ENCODE measurements at places on chromosomes 3 and 15.
A peak's percentile ranks its signal among the peaks of the same experiment; 100 is the strongest.

- DNase-seq: no peak
Measured at GRCh38 chr3:10627884-10628572, 122.6 kb upstream of the ATP2B2 start.

- no peak for DNase-seq
Measured at GRCh38 chr3:13024765-13025065, 48.5 kb downstream of the IQSEC1 start.

DNA sequence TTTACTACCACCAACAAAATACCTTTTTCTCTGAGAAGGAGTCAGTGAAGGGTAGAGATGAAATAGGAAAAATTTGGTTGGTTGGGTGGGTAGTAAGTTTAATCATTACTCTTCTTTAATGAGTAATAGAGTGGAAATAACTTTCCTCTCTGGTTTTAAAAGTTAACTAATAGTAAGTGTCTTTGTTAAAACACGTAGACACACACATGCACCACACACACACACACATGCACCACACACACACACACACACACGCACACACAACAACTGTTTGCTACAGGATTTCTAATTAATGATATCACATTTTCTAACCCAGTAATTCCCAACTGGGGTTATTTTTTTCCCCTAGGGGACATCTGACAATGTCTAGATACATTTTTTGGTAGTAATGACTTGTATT is 84.1 kb downstream of the CHL1 start:
- no peak for DNase-seq

- no peak for DNase-seq
Measured at GRCh38 chr15:75030023-75030413, 6.6 kb downstream of the PPCDC start.

- DNase-seq: no peak
Measured at GRCh38 chr15:81170511-81170910, 26.2 kb upstream of the IL16 start.

DNA sequence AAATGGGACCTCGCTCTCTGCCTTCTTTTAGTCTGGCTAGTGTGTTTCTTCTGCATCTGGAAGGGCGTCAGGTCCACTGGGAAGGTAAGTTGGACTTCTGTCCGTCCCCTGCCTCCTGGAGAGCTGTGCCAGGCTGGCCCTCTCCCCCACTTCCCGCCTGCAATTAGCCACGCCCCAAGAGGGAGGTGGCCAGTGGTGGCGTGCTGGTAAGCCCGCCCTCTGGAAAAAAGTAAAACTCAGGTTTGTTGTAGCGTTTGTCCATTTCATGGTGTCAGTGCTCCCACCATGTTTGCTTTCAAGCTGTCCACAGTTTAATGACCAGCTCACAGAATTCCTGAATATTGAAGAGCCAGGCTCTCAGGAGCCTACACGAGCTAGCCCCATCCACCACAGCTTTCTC is 55.6 kb downstream of the SLC6A6 start:
- DNase-seq: no peak

DNA sequence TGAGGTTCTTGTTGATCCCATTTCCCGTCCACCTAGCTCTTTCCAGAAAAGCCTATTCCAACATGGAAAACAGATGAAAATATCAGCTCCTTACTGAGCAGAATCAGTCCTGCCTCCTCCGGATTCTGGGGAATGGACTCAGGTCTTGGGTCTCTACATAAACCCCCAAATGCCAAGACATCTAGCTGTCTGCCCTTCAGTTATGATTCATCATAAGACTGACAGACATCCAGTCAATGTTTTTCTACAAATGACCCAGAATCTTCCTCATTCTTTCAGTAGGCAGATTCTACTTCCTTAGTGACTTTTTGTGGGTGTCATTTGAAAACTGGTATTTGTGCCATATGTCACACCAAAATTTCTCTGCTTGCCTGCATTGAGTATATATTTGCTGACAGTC is 103.0 kb upstream of the TGFBR2 start:
- no peak for DNase-seq

DNA sequence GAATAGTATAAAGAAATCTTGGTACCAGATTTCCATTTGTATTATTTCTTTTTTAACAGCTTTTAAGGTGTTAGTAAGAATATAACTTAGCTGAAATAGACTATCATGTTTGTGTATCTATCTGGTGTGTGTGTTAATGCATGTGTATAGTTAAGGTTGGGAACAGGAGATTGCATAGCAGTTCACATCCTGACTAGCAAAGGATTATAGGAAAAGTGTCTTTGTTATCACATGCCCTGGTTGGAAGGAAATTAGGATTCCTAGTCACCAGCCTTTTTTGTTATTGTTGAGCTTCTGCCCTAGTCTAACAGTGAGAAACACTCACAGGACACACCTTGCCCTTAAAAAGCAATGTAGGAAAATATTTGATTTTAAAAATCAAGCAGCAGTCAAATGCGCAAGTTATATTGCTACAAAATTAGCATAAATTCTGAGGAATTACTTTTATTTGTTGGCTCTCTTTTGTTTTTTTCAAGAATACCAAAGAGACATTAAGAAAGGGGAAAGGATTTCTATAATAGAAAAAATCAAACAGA is 58.2 kb downstream of the SETD5 start:
- no peak for DNase-seq

- no peak for DNase-seq
Measured at GRCh38 chr3:194830401-194830800, 144.7 kb downstream of the FAM43A start.

DNA sequence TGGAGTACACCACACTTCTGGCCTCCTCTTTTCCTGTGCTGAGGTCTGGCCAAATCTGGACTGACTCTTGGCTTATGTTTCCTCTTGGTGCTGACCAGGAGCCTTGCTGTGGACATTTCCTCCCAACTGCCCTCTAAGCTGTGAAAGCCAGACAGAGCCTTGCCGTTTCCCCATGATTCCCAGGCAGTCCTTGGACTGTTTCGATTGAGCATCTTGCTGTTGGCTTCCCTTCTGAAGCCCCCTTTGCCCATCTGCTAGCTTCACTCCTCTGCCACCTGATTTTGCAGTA is 110.5 kb downstream of the EPHB1 start:
- DNase-seq: no peak

- peak; percentile 75 for DNase-seq
Measured at GRCh38 chr15:47717036-47717612, at the start of gene SEMA6D. Gene SEMA6D (plus strand): TSS chr15:47717505. CDS start chr15:47759799, 42,294 bp downstream.

GRCh38 chr3:171057072-171057471 is 30.6 kb upstream of the SLC2A2 start:
- DNase-seq: no peak

DNA sequence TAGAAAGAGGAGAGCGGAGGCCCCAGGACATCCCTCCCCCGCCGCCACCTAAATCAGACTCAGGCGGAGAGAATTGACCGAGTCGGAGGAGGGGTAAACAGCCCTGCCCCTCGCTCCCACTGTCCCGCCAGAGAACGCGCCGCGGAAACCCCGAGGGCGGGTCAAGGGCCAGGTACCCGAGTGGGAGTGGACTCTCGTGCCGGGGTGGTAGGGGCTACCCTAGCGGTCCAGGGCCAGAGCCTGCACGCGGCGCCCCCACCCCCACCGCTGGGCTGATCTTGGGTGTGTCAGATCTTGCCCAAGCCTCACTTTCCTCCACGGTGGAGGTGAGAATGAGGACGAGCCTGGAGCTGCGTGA is 19.0 kb downstream of the SPATA12 start:
- DNase-seq: no peak

DNA sequence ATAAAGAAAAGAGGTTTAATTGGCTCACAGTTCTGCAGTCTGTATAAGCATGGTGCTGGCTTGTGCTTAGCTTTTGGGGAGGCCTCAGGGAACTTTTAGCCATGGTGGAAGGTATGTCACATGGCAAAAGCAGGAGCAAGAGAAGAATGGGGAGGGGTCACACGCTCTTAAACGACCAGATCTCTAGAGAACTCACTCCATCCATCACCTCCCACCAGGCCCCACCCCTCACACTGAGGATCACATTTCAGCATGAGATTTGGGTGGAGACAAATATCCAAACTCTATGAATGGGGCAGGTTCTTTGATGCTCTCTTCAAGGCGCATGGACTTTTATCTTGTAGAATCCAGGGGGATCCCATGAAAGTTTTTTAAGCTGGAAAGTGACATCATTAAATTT is 75.7 kb downstream of the ITPR1 start:
- no peak for DNase-seq

DNA sequence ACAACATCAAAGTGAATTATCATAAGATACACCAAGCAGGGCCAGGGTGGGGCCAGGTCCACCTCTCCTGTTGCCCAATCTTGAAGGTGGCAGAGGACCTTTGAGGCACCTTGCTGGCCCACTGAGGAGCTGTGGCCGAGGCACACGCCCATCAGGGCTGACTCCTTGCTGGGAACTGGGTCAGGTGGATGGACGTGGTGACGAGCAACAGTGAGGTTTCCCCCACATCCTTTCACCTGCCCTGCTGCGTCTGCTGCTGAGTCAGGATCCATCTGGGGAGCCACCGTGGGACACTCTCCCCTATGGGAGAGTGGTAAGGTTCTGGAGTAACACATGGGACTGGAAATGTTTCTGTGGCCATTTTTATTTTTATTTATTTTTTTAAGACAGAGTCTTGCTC is 17.3 kb upstream of the FURIN start:
- no peak for DNase-seq

DNA sequence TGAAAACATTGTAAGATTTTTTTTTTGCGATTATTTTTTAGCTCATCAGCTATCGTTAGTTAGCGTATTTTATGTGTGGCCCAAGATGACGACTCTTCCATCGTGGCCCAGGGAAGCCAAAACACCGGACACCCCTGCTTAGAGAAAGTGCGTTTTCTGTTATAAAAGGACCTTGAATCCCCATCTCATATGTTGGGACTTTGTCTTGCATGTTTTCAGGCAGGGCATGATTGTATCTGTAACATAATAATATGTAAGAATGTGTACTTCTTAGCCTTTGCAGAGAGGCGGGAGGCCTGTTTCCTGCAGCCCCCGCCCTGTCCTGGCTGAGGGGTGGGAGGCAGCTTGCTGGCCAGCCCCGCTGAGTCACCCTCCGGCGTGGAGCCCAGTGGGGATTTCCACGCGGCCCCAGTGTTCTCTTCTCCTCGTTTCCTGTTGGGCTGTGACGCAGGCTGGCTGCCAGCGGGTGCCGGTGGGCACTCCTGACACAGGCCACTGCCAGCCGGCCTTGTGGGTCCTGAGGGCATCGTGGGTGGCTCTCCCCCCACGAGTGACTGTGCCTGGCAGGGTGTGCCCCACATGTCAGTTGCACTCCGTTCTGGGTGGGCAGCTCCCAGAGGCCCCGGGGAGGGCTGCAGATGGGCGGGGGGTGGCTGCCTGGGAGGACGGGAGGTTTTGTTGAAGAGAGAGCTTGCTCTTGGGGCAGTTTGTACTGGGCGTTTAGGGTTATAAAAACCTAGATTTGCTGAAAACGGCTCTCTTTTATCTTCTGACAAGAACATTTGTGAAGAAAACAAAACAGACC is 55.6 kb downstream of the SMAD3 start:
- peak; percentile 91 for DNase-seq

DNA sequence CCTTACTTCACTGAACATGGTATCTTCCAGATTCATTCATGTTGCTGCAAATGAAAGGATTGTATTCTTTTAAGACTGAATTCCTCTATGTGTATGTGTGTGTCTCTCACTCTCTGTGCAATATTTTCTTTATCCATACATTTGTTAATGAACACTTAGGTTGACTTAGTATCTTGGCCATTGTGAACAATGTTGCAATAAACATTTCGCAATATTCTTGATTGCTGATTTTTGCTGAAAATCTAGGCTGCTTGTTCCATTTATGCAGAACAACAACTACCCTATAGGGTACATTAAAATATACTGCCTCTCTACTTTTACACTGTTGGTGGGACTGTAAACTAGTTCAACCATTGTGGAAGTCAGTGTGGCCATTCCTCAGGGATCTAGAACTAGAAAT is 732.4 kb downstream of the CADM2 start:
- DNase-seq: no peak

GRCh38 chr3:66110840-66111239 is 72.1 kb upstream of the MAGI1 start:
- DNase-seq: no peak

DNA sequence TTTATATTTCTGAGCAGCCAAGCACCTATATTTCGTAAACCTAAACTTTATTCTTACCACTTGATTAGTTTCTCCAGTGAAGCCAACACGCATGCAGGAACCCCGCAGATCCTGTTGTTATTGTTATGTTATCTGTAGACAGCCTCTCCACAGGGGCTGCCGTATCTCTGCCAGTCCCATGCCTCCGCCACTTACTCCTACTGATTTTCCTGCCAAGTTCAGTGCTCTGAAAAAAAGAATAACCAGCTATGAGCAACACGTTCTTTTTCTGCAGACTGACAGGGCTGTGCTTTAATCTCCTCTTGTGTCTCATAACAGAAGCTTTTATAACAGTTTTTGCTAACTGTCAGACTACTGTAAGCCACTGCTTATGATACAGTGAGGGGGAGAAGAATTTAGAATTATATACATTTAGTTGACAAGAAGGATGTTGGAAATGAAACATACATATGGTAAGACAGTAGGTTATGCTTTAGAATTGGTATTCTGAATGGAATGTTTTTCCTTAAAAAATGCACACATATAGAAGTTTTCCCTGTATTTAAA is 347.4 kb downstream of the SI start:
- no peak for DNase-seq

DNA sequence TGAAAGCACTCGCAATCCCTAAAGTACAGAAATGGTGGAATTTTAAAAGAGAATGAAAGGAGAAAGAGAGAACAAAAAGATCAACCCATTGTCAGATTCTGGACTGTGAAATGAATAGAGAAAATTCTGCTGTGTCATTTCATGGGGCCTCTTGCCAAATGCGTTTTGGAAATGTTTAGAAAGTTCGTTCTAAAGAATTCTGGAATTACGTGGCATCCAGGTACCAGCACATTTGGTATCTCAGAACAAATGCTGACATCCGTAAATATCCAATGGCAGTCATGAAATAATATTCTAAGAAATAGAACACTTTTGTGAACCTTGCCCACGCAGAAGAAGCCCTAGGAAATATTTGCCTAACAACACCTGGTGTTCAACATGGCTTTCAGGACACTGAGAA is 219.2 kb downstream of the P3H2 start:
- DNase-seq: no peak

DNA sequence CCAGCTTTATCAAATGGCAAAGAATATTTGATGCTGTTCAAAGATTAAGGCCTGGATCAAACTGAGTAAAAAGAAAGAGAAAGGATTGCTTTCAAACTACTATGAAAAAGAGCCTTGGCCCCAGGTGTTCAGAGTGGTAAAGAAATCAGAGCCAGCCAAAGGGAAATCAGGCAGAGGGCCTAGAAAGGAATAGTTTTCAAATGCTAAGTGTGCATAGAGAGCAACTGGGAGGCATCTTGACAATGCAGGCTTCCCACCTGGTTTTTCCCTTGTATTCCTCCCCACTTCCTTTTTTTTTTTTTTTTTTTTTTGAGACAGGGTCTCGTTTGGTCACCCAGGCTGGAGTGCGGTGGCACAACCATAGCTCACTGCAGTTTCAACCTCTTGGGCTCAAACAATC is 340.2 kb upstream of the ADAMTS9 start:
- DNase-seq: no peak

GRCh38 chr3:182795389-182795782 is 2.1 kb downstream of the ATP11B start:
- DNase-seq: no peak

DNA sequence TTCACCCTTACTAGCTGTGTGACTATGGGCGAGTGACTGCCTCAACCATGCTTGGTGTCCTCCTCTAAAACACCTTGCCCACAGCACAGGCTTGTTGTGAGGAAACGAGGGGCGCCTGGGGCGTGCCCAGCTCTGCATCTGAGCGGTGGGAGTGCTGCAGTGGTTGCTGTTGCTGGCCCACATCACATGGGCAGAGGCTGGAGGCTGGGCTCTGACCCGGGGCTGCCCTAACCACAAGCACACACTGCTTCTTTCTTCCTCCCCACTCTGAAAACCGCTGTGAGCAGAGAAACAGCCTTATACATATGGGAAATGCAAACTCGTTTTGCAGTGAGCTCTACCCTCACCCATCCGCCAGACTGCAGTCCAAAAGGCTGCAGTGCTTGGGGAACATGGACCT is 74.8 kb upstream of the RPL32 start:
- no peak for DNase-seq
